Esophagus squamous epithelium (tissue), 5 donors: ENCODE measurements at places on chromosomes 2 and 18.

DNA sequence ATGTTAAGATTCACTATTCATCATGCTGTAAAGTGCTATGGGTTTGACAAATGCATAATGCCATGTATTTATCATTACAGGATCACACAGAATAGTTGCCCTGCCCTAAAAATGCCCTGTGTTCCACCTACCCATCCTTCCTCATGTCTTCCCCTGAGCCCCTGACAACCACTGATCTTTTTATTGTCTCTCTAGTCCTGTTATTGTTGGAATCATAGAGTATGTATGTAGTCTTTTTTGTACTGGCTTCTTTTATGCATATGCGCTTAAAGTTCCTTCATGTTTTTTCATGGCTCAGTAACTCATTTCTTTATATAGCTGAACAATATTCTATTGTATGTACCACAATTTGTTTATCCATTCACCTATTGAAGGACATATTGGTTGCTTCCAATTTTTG lies 20.3 kb downstream of the CCDC150 start:
- H3K4me1 ChIP-seq = no peaks in the 10 kb centered on the region
- H3K27ac ChIP-seq = no peak overlapping the region
- H3K36me3 ChIP-seq = no peaks in the 10 kb centered on the region
- no peak for DNase-seq
- no peak overlapping the region for H3K4me3 ChIP-seq

GRCh38 chr2:110950281-110950680 lies 170.4 kb upstream of the BCL2L11 start:
- no peak for DNase-seq
- no peaks in the 10 kb centered on the region for H3K36me3 ChIP-seq
- H3K27ac ChIP-seq = no peak overlapping the region
- H3K27me3 ChIP-seq = no peaks in the 10 kb centered on the region

GRCh38 chr2:443741-444140 lies 155.8 kb upstream of the ALKAL2 start:
- no peaks in the 10 kb centered on the region for H3K36me3 ChIP-seq
- H3K4me1 ChIP-seq = no peaks in the 10 kb centered on the region
- no peak overlapping the region for H3K4me3 ChIP-seq
- peaks cover 33% of the 10 kb centered on the region for H3K27me3 ChIP-seq
- no peak for DNase-seq

GRCh38 chr2:60926741-60927552 lies 45.6 kb downstream of the REL start:
- no peaks in the 10 kb centered on the region for H3K27me3 ChIP-seq
- no peaks in the 10 kb centered on the region for H3K4me1 ChIP-seq
- no peak overlapping the region for H3K4me3 ChIP-seq

DNA sequence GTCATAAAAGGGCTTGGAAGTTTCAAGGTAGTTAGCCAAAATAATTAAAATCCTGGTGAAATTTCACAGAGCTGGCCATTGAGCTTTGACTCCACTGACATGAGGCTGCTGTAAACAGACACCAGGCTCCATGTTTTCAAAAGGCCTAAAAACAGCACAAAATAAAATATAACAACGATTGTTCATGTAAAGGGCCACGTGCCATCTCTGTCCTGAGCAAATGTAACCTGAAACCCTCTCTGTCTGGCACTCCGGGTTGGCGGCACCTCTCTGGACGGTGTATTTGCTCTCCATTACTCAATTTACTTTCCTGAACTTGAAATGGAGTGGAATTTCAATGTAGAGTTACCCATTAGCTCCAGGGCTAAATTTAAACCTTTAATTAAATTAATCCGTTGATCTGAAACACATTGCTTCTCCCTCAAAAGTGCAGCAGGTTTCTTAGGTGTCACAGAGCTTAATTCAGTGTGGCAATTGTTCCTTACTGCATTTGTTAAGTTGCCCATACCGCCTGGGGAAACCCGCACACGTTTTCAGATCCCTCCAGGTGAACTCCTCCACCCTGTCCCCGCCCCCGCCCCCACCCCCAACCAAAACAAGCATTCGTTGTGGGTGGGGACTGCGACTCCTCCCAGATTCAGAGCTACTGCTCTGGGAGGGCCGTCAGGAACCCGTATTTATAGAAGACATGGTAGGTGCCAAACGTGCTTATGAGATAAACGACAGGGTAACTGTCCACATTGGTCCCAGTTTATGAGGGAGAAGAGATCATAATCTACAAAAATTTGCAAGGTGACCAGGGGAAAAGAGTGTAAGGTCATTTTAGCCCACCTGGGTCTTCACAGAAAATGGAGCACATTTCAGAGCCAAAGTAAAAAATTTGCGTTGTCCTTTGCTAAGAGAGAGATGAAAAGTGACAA lies 1.2 kb upstream of the CABLES1 start:
- H3K4me1 ChIP-seq = peaks cover 44% of the 10 kb centered on the region
- H3K4me3 ChIP-seq = peak overlapping the region; percentile 78
- peaks cover 20% of the 10 kb centered on the region for H3K27me3 ChIP-seq

DNA sequence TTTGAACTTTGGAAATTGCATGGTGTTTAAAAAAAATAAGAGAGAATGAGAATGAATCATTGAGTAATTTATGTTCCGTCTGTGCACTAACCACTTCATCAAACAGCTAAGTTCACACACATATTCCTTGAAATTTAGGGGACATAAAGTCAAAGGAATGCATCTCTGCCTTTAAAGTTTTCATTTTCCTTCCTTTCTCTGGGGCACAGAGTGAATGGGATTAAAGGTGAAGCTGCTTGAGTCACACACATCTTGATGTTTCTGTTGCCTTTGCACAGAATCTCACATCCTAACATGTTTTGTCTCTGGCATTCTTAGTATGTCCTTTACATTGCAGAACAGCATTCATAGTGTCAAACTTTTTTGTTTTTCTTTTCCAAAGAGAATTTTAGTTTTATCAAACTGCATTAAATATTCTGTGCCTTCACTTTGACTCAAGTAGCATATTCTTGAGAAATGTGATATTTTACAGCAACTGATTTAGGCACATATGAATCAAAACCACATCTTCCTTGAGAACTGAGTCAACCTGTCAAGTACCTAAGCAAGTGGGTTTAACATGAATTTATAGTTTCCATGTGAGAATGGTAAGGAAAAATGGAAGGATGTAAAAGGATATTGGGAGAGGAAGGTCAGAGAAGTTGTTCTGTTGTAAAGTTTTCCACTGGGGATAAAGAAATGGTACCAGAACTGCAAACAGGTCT lies 169.1 kb upstream of the THUMPD2 start:
- DNase-seq = no peak
- H3K27me3 ChIP-seq = no peaks in the 10 kb centered on the region
- no peak overlapping the region for H3K27ac ChIP-seq
- H3K4me3 ChIP-seq = no peak overlapping the region
- H3K36me3 ChIP-seq = no peaks in the 10 kb centered on the region
- H3K4me1 ChIP-seq = no peaks in the 10 kb centered on the region

GRCh38 chr2:16081316-16082200 lies 141.2 kb downstream of the MYCN start:
- no peaks in the 10 kb centered on the region for H3K4me1 ChIP-seq
- H3K27ac ChIP-seq = no peak overlapping the region
- peaks cover 5% of the 10 kb centered on the region for H3K27me3 ChIP-seq
- DNase-seq = no peak
- H3K36me3 ChIP-seq = no peaks in the 10 kb centered on the region

GRCh38 chr2:98658816-98659490 lies 50.6 kb downstream of the UNC50 start:
- no peak for DNase-seq
- H3K27ac ChIP-seq = no peak overlapping the region
- no peak overlapping the region for H3K4me3 ChIP-seq
- no peaks in the 10 kb centered on the region for H3K27me3 ChIP-seq
- no peaks in the 10 kb centered on the region for H3K36me3 ChIP-seq

GRCh38 chr2:37827455-37827854 lies 97.6 kb upstream of the RMDN2 start:
- no peaks in the 10 kb centered on the region for H3K27me3 ChIP-seq
- H3K27ac ChIP-seq = peak overlapping the region; percentile 22
- no peak for DNase-seq

DNA sequence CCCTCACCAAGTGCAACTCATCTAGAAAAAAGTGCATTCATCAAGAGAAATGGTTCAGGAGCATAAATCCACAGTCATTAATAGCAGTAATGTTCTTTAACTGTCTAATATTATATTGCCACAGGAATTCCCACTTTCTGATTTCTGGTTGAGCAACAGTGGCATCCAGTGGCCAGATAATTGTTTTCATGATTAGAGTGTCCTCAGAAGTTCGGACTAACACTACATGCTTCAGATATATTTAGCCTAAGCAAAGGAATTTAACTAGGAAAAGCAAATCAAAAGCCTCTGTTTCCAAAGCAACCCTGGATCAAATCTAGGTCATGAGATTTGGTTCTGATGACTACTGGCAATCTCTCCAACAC lies 9.8 kb upstream of the ERBB4 start:
- H3K4me1 ChIP-seq = no peaks in the 10 kb centered on the region
- H3K27me3 ChIP-seq = no peaks in the 10 kb centered on the region
- DNase-seq = no peak
- no peaks in the 10 kb centered on the region for H3K36me3 ChIP-seq

DNA sequence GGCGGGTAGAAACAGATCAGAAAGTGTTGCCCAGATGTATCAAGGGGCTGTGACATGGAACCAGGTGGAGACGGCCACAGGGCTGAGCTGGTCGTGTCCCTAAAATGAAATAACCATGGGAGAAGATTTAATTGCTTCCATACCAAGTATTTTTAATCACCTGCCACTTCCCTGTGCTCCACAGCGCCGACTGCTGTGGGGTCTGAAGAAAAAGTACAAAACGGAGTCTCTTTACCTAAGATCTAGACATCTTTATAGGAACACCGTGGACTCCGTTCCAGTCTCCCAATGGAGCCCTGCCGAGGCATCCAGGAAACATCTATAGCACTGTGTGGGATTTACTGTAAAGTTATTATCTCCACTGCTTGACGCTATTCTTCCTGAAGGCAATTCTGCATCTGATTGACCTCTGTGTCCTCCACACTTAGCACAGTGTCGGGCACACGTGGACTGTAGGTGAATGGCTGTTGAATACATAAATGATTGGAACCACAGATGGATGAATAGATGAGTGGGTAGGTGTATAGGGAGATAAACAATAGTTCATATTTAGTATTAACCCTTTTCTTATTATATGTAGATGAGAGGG lies 21.6 kb upstream of the GYPC start:
- no peak for DNase-seq
- no peak overlapping the region for H3K27ac ChIP-seq
- no peaks in the 10 kb centered on the region for H3K36me3 ChIP-seq
- no peaks in the 10 kb centered on the region for H3K27me3 ChIP-seq
- H3K4me1 ChIP-seq = peaks cover 9% of the 10 kb centered on the region

DNA sequence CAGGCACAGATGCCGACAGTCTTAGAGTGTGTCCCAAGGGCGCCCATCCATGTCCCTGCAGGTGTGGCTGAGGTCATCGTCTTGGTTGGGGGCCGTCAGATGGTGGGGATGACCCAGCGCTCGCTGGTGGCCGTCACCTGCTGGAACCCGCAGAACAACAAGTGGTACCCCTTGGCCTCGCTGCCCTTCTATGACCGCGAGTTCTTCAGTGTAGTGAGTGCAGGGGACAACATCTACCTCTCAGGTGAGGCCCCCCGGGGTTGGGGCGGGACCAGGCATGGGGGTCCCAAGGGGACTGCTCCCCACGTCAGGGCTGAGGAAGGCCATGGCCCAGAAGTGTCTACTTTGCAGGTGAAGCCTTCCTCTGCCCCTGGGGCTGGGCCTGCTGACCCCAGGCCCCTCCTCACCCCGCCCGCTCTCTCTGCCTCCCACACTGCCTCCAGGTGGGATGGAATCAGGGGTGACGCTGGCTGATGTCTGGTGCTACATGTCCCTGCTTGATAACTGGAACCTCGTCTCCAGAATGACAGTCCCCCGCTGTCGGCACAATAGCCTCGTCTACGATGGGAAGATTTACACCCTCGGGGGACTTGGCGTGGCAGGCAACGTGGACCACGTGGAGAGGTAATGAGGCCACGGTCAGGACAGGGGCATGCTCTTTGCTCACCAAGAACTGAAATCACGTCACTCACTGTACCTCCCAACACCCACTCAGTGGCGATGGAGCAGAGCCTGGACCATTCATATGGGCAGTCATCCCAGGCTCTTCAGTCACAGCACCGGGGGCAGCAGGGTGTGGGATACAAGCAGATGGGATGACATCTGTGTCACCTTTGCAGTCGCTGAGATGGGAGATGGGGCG lies 230.8 kb downstream of the ATAD2B start:
- no peaks in the 10 kb centered on the region for H3K27me3 ChIP-seq
- H3K27ac ChIP-seq = no peak overlapping the region
- DNase-seq = no peak
- no peaks in the 10 kb centered on the region for H3K36me3 ChIP-seq
- peaks cover 7% of the 10 kb centered on the region for H3K4me1 ChIP-seq

GRCh38 chr2:239070466-239070865 lies 222.6 kb downstream of the TWIST2 start:
- H3K27me3 ChIP-seq = no peaks in the 10 kb centered on the region
- no peak overlapping the region for H3K4me3 ChIP-seq
- DNase-seq = no peak
- H3K36me3 ChIP-seq = peaks cover 84% of the 10 kb centered on the region
- H3K27ac ChIP-seq = no peak overlapping the region
- no peaks in the 10 kb centered on the region for H3K4me1 ChIP-seq

- H3K4me1 ChIP-seq = peaks cover 22% of the 10 kb centered on the region
- DNase-seq = no peak
- no peaks in the 10 kb centered on the region for H3K36me3 ChIP-seq
- H3K4me3 ChIP-seq = no peak overlapping the region
These were observed 93.9 kb downstream of the ACVR1 start for GRCh38 chr2:157782057-157782845.

GRCh38 chr2:239745386-239746227 lies 279.5 kb downstream of the NDUFA10 start:
- no peaks in the 10 kb centered on the region for H3K4me1 ChIP-seq
- H3K36me3 ChIP-seq = no peaks in the 10 kb centered on the region
- no peak overlapping the region for H3K27ac ChIP-seq
- no peaks in the 10 kb centered on the region for H3K27me3 ChIP-seq

- H3K4me3 ChIP-seq = no peak overlapping the region
- H3K36me3 ChIP-seq = no peaks in the 10 kb centered on the region
- peak overlapping the region; percentile 5 for H3K27ac ChIP-seq
- no peaks in the 10 kb centered on the region for H3K27me3 ChIP-seq
These were observed 447.5 kb downstream of the TNS1 start for GRCh38 chr2:217555081-217555876.

GRCh38 chr2:30947686-30948085 lies 140.4 kb upstream of the CAPN13 start:
- H3K36me3 ChIP-seq = no peaks in the 10 kb centered on the region
- H3K27ac ChIP-seq = no peak overlapping the region
- no peaks in the 10 kb centered on the region for H3K27me3 ChIP-seq
- no peaks in the 10 kb centered on the region for H3K4me1 ChIP-seq
- no peak for DNase-seq

GRCh38 chr2:13485256-13485655 lies 768.5 kb downstream of the TRIB2 start:
- H3K27ac ChIP-seq = no peak overlapping the region
- DNase-seq = no peak
- H3K4me1 ChIP-seq = no peaks in the 10 kb centered on the region
- no peak overlapping the region for H3K4me3 ChIP-seq

DNA sequence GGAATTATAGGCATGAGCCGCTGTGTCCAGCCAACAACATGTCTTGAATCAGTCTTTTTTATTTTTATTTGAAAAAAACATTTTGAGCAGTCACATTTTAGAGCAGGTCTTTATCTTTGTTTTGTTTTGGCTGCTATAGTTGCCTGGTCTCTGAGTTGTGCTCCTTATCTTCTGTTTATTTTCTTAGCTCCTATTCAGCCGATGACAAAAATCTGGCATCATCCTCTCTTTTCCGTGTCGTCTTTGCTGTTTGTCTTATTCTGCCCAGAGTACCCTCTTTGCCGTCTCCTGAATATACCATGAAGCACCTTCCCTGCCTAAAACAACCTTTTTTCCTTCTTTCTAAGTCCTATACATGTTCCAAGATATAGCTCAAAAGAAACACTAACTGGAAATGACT lies 201.1 kb downstream of the THSD7B start:
- no peak overlapping the region for H3K4me3 ChIP-seq
- no peaks in the 10 kb centered on the region for H3K36me3 ChIP-seq
